H9 (cell line): ENCODE measurements at places on chromosomes 6 and 20.

DNA sequence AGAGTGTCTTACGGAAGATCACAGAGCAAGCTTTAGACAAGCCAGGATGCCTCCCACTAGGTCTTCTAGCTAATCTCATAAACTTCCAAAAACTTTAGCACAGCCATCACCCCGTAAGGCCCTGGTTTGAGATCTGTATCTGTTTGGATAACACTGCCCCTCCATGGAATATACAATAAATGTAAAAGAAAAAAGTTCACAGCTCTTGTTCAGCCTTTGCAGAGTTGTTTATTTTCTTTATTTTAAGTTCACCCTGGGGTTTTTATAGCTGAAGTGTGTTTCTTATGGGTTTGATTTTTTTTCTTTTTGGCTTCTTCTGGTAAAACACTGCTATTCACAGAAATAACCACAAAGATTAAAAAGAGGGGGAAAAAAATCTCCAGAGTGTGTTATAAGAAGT is 125.6 kb downstream of the EYA2 start:
- no peak overlapping the region for H3K4me3 ChIP-seq
- DNase-seq = no peak
- H3K4me1 ChIP-seq = no peaks in the 10 kb centered on the region
- H3K27me3 ChIP-seq = peaks cover 2% of the 10 kb centered on the region; the same call in 1 of the 2 replicates
- H3K36me3 ChIP-seq = no peaks in the 10 kb centered on the region

DNA sequence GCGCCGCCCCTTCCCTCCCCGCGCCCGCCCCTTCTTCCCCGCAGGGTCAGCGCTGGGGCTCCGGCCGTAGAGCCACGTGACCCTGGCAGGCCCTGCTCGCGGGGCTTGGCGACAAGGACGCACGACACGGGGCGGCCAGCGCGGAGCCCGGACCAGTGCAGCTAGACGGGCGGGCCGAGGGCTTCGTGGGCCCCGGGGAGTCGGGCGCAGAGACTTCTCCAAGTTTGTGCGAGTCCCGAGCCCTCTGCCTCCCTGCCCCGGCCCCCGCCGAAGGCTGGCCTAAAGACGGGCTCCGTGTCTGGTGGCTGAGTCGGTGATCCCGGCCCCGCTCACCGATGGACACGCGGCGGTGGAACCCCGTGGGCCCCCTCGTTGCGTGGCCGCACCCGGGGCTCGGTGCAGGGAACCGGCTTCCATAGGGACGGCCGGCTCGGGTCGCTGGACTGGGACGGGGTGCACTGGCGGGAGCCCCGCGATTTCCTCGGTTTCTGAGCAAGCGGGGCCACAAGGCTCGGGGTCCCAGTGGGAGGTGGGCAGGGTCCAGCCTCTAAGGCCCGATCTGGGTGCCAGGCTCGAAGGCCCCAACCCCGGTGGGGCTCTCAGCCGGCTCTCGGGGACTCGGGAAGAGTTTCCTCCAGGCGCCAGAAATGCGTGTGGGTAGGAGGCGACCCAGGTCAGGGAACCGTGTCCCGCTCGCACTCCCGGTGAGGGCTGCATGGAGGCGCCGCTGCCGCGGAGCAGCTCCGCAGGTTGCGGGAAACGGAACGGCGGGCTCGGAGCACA is 452 bp upstream of the GATA5 start:
- no peak overlapping the region for H3K4me3 ChIP-seq
- no peaks in the 10 kb centered on the region for H3K4me1 ChIP-seq
- no peaks in the 10 kb centered on the region for H3K36me3 ChIP-seq
- H3K27me3 ChIP-seq = peaks cover 51% of the 10 kb centered on the region
- no peak overlapping the region for H3K27ac ChIP-seq

DNA sequence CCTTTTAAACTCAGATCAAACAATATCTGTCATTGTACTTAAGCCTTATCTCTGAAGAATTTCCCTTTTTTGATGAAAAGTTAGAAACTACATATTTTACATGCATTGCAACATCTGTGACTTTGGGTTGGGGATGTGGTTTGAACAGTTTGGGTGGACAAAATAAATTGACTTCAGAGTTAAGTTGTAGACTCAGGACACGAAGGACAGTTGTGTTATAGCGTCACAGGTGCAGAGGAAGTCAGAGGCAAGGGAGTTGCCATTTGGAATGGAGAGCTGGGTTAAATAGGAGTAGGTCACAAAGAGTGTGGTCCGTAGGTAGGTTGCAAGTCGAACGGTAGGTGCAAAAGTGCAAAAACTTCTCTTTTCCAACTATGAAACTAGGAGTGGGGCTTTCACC is 46.0 kb downstream of the ZFAND3 start:
- H3K27ac ChIP-seq = no peak overlapping the region
- H3K36me3 ChIP-seq = no peaks in the 10 kb centered on the region; the same call in 2 of the 3 replicates
- H3K4me3 ChIP-seq = no peak overlapping the region
- H3K27me3 ChIP-seq = no peaks in the 10 kb centered on the region

DNA sequence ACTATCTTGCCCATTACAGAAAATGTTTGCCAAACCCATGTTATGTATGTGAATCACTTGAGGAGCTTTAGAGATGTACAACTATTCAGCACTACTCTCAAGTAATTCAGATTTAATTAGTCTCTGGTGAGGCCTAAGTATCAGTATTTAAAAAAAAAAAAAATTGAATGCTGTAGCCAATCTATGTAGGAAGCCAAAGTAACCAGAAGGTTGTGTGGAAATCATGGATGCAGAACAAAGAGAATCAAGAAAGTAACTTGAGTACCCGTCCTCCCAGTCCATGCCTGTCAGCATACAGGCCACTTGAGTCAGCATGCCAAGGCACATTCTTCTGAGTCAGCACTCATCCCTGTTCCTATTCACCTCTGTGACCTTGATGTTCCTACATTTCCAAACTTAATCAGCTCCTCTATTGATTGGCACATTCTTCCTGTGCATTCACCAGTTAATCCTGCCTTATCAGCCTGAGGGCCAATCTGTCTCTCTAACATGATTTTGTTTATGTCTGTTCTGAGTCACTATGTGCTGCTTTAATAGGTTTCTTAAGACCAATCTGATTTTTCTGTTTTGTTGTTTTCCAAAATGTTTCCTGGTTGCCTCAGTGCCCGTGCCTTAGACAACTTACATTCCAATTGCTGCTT is 165.6 kb downstream of the KCNQ5 start:
- H3K36me3 ChIP-seq = no peaks in the 10 kb centered on the region
- peak overlapping the region; percentile 39 for H3K27ac ChIP-seq
- H3K4me1 ChIP-seq = no peaks in the 10 kb centered on the region; the same call in 1 of the 2 replicates
- H3K27me3 ChIP-seq = no peaks in the 10 kb centered on the region
- DNase-seq = peak; percentile 46

GRCh38 chr20:62860924-62861691 is 514 bp downstream of the TCFL5 start:
- DNase-seq = peak; percentile 43
- H3K4me3 ChIP-seq = peak overlapping the region; percentile 68; the same call in 2 of the 3 replicates
- H3K4me1 ChIP-seq = no peaks in the 10 kb centered on the region; the same call in 1 of the 2 replicates

- no peak for DNase-seq
- no peak overlapping the region for H3K4me3 ChIP-seq
- no peaks in the 10 kb centered on the region for H3K27me3 ChIP-seq
- H3K27ac ChIP-seq = no peak overlapping the region
- H3K4me1 ChIP-seq = no peaks in the 10 kb centered on the region
- H3K36me3 ChIP-seq = peaks cover 8% of the 10 kb centered on the region
Observed at GRCh38 chr6:3876866-3877265, 27.7 kb downstream of the FAM50B start.

- peaks cover 9% of the 10 kb centered on the region for H3K4me1 ChIP-seq
- H3K4me3 ChIP-seq = no peak overlapping the region; the same call in 2 of the 3 replicates
- no peaks in the 10 kb centered on the region for H3K27me3 ChIP-seq
Observed at GRCh38 chr6:148750838-148751792, 4.3 kb downstream of the UST start.
